ENCODE measurements at places on chromosomes 7 and 10. TPM values are rescaled to one million over a fixed set of nuclear protein-coding genes. Genes with fewer than 3 reads are reported as not detected.

The SLC13A1 gene
- total RNA-seq, result not detected

The TMEM225B gene
- 1.8 TPM for total RNA-seq

The MYPN gene
- 0.18 TPM for total RNA-seq

The KIF11 gene
- total RNA-seq, result 0.48 TPM

The TAS2R4 gene
- 1.8 TPM for total RNA-seq

The CYP17A1 gene
- total RNA-seq, result 32.1 TPM

The LGI1 gene
- total RNA-seq, result not detected

The BEND7 gene
- total RNA-seq, result 14.4 TPM

The ZNF33A gene
- total RNA-seq, result 36.3 TPM

The LRRC17 gene
- 60.4 TPM for total RNA-seq

The INA gene
- not detected for total RNA-seq

The TMEM168 gene
- 23.5 TPM for total RNA-seq

The OPN1SW gene
- not detected for total RNA-seq

The STAG3 gene
- total RNA-seq, result 2.8 TPM

The ARHGAP22 gene
- total RNA-seq, result 5.3 TPM

The VIPR2 gene
- 11.1 TPM for total RNA-seq

The RAMP3 gene
- total RNA-seq, result 4.8 TPM

The KIAA1549 gene
- 3.6 TPM for total RNA-seq

The HMX2 gene
- total RNA-seq, result not detected

The NKX6-2 gene
- total RNA-seq, result not detected

The ECHDC3 gene
- 13.1 TPM for total RNA-seq

The CHPF2 gene
- total RNA-seq, result 31.8 TPM

The ANKRD22 gene
- not detected for total RNA-seq

The RNF32 gene
- total RNA-seq, result 2.0 TPM

The TMEM254 gene
- total RNA-seq, result 9.3 TPM

The ADAM8 gene
- total RNA-seq, result 5.0 TPM

The GNA12 gene
- total RNA-seq, result 65.5 TPM

The UTF1 gene
- 3.3 TPM for total RNA-seq

The HYAL4 gene
- not detected for total RNA-seq

The VWA2 gene
- total RNA-seq, result not detected

The CTNNA3 gene
- 9.7 TPM for total RNA-seq

The SOSTDC1 gene
- total RNA-seq, result 2.7 TPM

The SPDYE6 gene
- total RNA-seq, result not detected

The HIP1 gene
- total RNA-seq, result 14.7 TPM

The PNLIP gene
- not detected for total RNA-seq

The ZEB1 gene
- total RNA-seq, result 40.7 TPM

The POLR2J3 gene
- 23.7 TPM for total RNA-seq

The ASZ1 gene
- not detected for total RNA-seq

The MPLKIP gene
- 28.9 TPM for total RNA-seq

The C10orf95 gene
- total RNA-seq, result 22.3 TPM

The NAT16 gene
- not detected for total RNA-seq

The OR9A2 gene
- total RNA-seq, result not detected

The MMP21 gene
- total RNA-seq, result 0.91 TPM

The TWNK gene
- 3.3 TPM for total RNA-seq

The WEE2 gene
- total RNA-seq, result not detected

The FAM25A gene
- not detected for total RNA-seq

The CHAT gene
- not detected for total RNA-seq

The ADCY1 gene
- 2.2 TPM for total RNA-seq

The ACHE gene
- 0.48 TPM for total RNA-seq

The TMEM229A gene
- 0.47 TPM for total RNA-seq

The MPP7 gene
- 2.2 TPM for total RNA-seq

The LLCFC1 gene
- total RNA-seq, result not detected

The CTAGE15 gene
- total RNA-seq, result 0.33 TPM

The KCNIP2 gene
- 1.8 TPM for total RNA-seq

The ZNF485 gene
- 5.2 TPM for total RNA-seq

The ZNF736 gene
- 24.9 TPM for total RNA-seq

The SPDYE16 gene
- 0.11 TPM for total RNA-seq

The ATRNL1 gene
- total RNA-seq, result 85.3 TPM

The CYP2W1 gene
- 5.2 TPM for total RNA-seq
